Activated CD4-positive, CD25-positive, alpha-beta regulatory T cell treated with anti-CD3 and anti-CD28 coated beads, Interleukin-2, amount 50 U/mL, for 16 hours (primary cell): ENCODE measurements at places on chromosomes 5 and 9.

DNA sequence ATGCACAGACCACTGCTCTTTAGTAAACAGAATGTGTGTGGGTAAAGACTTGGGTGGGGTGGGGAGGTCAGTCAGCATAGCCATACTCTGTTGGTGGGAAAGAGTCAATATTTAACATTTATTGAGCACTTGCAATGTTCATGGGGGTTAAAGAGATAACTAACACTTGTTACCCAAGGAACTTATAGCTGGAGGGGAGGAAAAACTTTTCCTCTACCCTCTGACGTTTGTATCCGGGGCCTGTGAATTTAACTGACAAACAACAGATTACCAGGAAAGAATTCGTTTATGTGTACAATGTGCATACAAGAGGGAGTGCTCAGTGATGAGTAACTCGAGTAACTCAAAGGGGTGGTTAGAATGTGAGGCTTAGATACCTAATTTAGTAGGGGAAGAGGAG is 6.8 kb upstream of the CLINT1 start:
- no peak for DNase-seq

DNA sequence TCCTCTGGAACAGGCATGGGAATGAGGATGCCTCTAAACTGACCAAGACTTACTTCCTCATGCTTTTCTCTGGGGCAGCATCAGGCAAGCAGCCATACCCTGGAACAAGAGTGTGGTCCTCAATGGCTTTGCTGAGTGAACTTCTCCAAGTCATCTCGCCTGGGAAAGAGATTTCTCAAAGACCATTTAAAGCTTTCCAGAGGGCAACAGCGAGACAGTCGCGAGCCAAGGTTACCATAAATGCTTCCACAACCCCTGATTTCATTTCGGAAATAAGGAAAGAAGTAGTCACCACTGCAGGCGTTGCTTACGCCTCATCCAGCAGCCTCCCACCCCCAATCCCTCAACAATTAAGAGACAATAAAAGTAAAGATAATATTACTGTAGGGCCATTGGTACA is 1.1 kb upstream of the SNCAIP start:
- no peak for DNase-seq

DNA sequence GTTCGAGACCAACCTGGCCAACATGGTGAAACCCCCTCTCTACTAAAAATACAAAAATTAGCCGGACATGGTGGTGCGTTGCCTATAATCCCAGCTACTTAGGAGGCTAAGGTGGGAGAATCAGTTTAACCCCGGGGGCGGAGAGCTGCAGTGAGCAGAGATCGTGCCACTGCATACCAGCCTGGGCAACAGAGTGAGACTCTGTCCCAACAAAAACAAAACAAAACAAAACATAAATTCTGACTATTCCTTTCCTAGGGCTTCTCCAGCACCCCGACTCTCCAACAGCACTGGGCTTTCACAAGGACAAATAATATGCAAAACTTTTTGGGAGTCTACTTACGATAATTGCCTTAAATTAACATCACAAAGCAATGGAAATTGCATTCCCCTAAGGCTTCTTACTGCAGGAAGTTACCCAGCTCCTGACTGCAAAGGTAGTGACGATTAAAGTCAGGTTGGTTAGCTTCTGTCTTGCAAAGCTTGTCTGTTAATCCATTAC is 15.9 kb upstream of the CDKN2AIPNL start:
- no peak for DNase-seq

DNA sequence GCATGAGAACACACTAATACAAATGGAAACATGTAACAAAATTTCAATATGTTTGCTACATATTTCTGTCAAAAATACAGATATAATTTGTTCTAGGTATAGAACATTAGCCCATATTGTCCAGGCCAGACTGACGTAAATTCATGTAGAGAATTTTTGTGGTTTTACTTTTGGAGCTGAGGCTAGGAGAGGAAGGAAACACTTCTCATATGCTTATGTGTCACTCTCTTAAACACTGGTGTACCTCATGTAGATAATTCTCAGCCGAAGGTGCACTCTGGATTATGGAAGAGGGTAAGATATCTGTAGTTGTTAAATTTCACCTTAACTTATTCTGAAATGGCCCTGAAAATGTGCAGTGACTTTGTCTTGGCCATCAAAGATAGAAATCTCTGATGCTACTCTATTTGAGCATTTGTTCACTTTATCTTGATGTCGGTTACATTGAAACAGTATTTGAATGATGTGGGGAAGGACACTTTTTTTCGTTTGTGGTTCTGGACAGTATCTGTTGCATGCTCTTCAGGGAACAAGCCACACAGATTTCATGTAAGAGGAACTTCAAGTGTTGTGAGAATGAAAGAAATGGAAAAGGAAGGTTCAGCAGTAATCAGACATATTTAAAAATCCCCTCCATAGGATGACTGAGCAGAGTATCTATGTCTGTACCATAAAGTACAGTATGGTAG is 202.7 kb downstream of the SPATA31D1 start:
- no peak for DNase-seq

- DNase-seq = no peak
Observed at GRCh38 chr9:97753975-97754374, 56.8 kb upstream of the XPA start.

DNA sequence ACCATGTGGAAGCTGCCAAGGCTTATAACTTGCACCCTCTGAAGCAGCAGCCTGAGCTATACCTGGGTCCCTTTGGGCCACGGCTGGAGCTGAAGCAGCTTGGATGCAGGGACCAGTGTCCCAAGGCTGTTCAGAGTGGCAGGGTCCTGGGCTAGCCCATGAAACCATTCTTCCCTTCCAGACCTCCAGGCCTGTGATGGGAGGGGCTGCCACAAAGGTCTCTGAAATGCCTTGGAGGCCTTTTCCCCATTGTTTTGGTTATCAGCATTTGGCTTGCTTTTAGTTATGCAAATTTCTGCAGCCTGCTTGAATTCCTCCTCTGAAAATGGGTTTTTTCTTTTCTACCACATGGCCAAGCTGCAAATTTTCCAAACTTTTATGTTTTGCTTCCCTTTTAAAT is 433.7 kb upstream of the ACO1 start:
- DNase-seq = no peak

GRCh38 chr9:32574858-32575257 is 1.9 kb upstream of the NDUFB6 start:
- DNase-seq = no peak

- DNase-seq = no peak
Observed at GRCh38 chr5:77662635-77663034, 24.1 kb upstream of the OTP start.
